ENCODE measurements at places on chromosomes 12 and 14.

DNA sequence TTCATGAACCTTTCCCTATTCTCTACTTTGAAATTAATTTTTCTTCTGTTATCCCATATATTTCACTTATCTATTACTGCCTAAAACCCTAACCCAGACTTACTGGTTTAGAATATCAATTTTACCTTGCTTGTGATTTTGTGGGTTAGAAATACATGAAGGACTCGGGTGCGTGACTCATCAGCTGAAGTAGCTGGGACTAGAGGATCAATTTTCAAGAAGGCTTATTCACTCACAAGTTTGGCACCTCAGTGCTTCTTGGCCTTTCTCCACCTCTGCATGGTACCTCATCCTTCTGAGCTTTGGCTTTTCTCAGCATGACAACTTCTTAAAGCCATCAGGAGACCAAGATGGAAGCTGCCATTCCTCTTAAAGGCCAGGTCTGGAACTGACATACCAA is 57.8 kb downstream of the TMEM117 start:
- H3K27me3 ChIP-seq: no peaks in the 10 kb centered on the region
- no peak overlapping the region for H3K4me3 ChIP-seq
- H3K36me3 ChIP-seq: no peaks in the 10 kb centered on the region

GRCh38 chr14:56181681-56182085 is 63.5 kb downstream of the PELI2 start:
- H3K27me3 ChIP-seq: no peaks in the 10 kb centered on the region
- no peak overlapping the region for H3K27ac ChIP-seq
- no peaks in the 10 kb centered on the region for H3K36me3 ChIP-seq
- no peak overlapping the region for H3K4me3 ChIP-seq
- H3K4me1 ChIP-seq: no peaks in the 10 kb centered on the region

DNA sequence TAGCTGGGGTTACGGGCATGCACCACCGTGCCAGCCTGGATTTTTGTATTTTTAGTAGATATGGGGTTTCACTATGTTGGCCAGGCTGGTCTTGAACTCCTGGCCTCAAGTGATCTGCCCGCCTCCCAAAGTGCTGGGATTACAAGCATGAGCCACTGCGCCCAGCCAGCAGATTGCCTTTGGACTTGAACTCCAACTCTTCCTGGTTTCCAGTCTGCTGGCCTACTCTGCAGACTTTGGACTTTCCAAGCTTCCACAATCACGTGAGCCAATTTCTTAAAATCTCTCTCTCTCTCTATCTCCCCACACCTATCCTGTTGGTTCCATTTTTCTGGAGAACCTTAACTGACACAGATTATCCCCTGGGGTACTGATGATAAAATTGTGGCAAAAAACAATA is 55.0 kb downstream of the EMP1 start:
- H3K4me3 ChIP-seq: no peak overlapping the region
- no peaks in the 10 kb centered on the region for H3K27me3 ChIP-seq
- no peaks in the 10 kb centered on the region for H3K4me1 ChIP-seq
- no peaks in the 10 kb centered on the region for H3K36me3 ChIP-seq

- H3K36me3 ChIP-seq: no peaks in the 10 kb centered on the region
- H3K27ac ChIP-seq: no peak overlapping the region
- H3K4me3 ChIP-seq: no peak overlapping the region
- H3K4me1 ChIP-seq: no peaks in the 10 kb centered on the region
Measured at GRCh38 chr12:77124767-77125166, 59.4 kb upstream of the E2F7 start.

- no peak overlapping the region for H3K27ac ChIP-seq
- H3K4me3 ChIP-seq: no peak overlapping the region
Measured at GRCh38 chr12:51056242-51056641, 8.1 kb downstream of the LETMD1 start.

DNA sequence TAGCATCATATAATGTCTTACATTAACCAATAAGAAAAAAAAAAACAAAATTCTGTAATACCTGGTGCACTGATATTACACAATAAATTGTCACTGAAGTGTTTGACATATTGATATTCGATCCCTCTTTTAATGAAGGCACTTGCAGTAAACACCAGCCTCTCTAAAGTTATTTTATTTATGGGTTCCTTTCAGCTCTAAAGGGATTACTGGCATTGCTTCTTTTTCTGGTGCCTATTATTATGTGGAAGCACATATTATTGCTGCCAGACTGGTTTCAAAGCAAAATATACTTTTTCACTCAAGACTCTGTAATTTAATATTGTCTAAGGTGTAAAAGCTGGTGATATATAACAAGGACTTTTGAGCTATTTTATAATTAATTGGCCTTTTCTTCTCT is 1090.5 kb downstream of the TRHDE start:
- H3K27ac ChIP-seq: no peak overlapping the region
- H3K4me3 ChIP-seq: no peak overlapping the region
- no peaks in the 10 kb centered on the region for H3K36me3 ChIP-seq
- DNase-seq: no peak
- H3K4me1 ChIP-seq: no peaks in the 10 kb centered on the region
- no peaks in the 10 kb centered on the region for H3K27me3 ChIP-seq

DNA sequence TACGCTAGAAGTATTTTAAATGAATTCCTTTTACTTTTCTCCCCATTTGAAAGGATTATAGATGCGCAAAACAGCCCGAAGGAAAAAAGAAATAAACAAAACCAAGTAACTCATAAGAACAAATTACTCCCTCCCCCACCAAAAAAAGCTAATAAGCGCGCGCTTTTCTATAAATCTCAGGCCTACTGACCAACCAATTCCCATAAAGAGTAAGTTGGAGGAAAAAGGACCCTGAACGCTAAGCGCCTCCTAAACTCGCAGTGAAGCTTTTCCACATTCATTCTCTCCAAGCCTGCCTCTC is 588 bp downstream of the MBIP start:
- H3K4me3 ChIP-seq: peak overlapping the region; percentile 99
- H3K27me3 ChIP-seq: no peaks in the 10 kb centered on the region
- no peaks in the 10 kb centered on the region for H3K36me3 ChIP-seq
- peaks cover 3% of the 10 kb centered on the region for H3K4me1 ChIP-seq
- peak overlapping the region; percentile 80 for H3K27ac ChIP-seq

GRCh38 chr14:91252871-91253794 is 8.6 kb upstream of the GPR68 start:
- H3K4me3 ChIP-seq: peak overlapping the region; percentile 63
- peak overlapping the region; percentile 78 for H3K27ac ChIP-seq
- peaks cover 72% of the 10 kb centered on the region for H3K4me1 ChIP-seq
- H3K36me3 ChIP-seq: no peaks in the 10 kb centered on the region

DNA sequence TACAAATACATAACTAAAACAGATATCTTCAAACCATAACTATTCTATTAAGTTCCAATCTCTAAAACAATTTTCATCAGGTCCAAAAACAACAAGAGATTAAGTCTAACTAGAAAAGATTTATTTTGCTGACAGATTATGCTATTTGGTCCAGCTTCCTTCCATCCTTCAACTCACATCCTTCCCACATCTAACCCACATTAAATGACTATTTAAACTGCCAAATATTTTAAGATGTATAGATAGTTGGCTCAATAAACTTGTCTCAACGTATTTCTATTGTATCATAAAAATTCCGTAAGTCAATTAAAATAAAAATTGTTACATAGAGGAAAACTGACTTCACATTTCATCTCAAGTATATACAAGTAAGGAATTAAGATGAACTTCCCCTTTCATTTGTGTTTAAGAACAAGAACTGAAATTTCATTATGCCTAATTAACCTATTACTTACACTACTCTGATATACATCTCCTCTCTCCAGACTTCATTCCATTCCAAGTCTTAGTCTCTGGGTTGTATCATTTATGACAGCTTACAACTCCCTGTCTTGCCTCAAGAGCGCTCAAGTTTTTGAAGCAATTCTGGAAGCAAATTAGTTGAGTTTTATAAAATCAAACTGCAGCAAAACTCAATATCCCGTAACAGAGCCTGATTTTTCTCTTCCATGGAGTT is 25.4 kb downstream of the PAWR start:
- no peak overlapping the region for H3K27ac ChIP-seq
- no peaks in the 10 kb centered on the region for H3K36me3 ChIP-seq
- DNase-seq: no peak
- H3K4me1 ChIP-seq: no peaks in the 10 kb centered on the region
- H3K4me3 ChIP-seq: no peak overlapping the region
- no peaks in the 10 kb centered on the region for H3K27me3 ChIP-seq

All from effector memory CD4-positive, alpha-beta T cell (primary cell).